ENCODE measurements at places on chromosomes 13 and 19. TPM values are rescaled to one million over a fixed set of nuclear protein-coding genes. Genes with fewer than 3 reads are reported as not detected.

DNA sequence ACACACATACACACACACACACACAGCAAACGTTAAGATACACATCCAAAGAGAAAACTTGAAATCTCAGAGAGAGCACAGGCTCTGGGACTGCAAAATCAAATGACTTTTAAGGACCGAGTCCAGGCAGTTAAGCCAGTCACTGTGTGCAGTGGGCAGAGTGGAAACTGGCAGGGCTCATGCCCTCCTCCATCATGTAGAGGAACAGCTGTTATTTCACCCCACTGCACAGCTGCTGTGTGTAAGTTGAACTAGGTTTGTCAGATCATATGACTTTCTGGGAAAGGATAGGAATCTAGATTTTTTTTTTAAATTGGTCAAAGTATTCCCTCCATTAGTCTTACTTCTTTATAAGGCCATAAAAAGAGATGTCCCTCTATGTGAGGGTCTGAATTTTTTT is 1002.1 kb downstream of the UQCRFS1 start:
- no peaks in the 10 kb centered on the region for H3K27me3 ChIP-seq
- H3K36me3 ChIP-seq = no peaks in the 10 kb centered on the region
- no peaks in the 10 kb centered on the region for H3K4me1 ChIP-seq
- no peak overlapping the region for H3K27ac ChIP-seq
- no peak overlapping the region for H3K4me3 ChIP-seq
- no peak for DNase-seq

PTH2 gene
- total RNA-seq = not detected

ZNF723 gene
- not detected for total RNA-seq

GRCh38 chr19:28435551-28436271 is 777.2 kb downstream of the UQCRFS1 start:
- no peaks in the 10 kb centered on the region for H3K36me3 ChIP-seq
- no peaks in the 10 kb centered on the region for H3K27me3 ChIP-seq
- no peak overlapping the region for H3K27ac ChIP-seq
- no peak overlapping the region for H3K4me3 ChIP-seq
- no peak for DNase-seq

DNA sequence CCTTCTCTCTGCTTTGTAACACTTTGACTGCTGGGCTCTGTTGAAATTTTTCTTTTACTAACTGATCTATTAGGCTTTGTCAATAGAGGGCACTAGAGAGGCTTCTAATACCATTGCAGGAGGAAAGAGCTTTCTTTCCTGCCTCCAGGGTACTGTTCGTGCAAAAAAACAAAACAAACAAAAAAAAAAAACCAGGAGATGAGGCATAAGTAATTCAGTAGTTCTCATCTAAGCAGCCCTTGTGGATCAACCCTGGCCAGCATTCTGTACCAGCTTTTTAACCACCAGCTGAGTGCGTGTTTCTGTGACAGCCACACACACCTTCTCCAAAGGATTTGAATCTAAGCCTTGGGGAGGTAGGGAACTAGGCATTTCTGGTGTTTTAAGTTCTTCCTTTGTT is 1707.6 kb upstream of the SLC10A2 start:
- DNase-seq = no peak
- no peaks in the 10 kb centered on the region for H3K36me3 ChIP-seq
- H3K27me3 ChIP-seq = no peaks in the 10 kb centered on the region
- no peak overlapping the region for H3K4me3 ChIP-seq
- no peak overlapping the region for H3K27ac ChIP-seq
- H3K4me1 ChIP-seq = no peaks in the 10 kb centered on the region

GRCh38 chr13:78594456-78594975 is 8.8 kb downstream of the POU4F1 start:
- no peaks in the 10 kb centered on the region for H3K36me3 ChIP-seq
- H3K27ac ChIP-seq = no peak overlapping the region
- H3K27me3 ChIP-seq = peaks cover 29% of the 10 kb centered on the region
- H3K4me3 ChIP-seq = no peak overlapping the region
- no peak for DNase-seq

GRCh38 chr13:34256236-34256635 is 438.3 kb downstream of the RFC3 start:
- H3K36me3 ChIP-seq = no peaks in the 10 kb centered on the region
- H3K4me3 ChIP-seq = no peak overlapping the region
- no peaks in the 10 kb centered on the region for H3K27me3 ChIP-seq

DNA sequence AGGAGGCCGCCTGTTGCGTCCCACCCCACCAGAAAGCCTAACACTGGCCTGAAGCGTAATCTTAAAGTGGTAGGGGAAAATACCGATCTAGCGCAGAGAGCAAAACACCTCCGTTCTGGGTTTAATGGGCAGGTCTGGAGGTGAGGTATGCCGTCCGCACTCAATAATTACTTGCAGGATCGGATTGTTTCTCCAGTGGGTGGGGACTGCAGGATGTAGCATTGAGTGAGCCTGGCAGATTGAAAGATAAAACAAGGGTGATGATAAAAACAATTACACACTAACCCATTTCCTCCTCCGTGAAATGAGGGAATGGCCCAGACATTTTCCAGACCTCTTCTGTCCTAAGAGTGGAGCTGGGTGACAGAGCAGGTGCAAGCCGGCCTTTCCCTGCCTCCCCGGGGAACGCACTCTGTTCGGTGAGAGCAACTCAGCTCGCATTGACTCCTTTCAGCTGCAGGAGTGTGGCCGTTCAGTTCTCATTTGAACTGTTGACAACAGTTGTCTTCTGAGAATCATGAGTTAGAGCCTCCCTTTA is 110.2 kb upstream of the DOCK9 start:
- H3K4me1 ChIP-seq = no peaks in the 10 kb centered on the region
- H3K4me3 ChIP-seq = peak overlapping the region; percentile 95
- no peaks in the 10 kb centered on the region for H3K27me3 ChIP-seq
- no peak for DNase-seq

DNA sequence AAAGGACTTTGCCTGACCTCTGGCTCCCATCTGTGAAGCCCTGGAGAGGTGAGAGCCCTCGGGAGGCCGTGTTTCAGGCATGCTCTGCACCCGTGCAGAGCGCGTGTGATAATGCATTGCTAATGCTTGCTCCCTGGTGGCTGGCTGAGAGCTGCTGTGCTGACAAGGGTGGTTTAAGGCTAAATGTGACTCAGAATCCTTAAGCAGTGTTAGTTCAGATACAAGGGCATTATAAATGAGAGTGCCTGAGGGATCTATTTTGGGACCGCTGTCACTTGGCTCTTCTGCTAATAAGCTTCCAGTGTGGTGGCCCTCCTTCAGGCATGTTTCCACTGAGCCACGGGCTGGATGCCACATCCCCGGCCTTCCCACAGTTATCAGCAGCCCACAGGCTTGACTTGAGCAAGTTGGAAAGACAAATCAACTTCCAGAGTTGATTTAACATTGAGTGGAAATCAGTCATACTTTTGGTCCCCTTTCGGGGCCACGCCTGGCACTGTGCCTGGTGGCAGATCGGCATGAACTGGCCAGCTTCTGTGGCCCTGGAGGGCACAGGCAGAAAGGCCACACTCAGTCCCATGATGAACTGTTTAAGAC is 17.0 kb downstream of the ALOX5AP start:
- H3K27me3 ChIP-seq = no peaks in the 10 kb centered on the region
- no peak overlapping the region for H3K4me3 ChIP-seq
- H3K36me3 ChIP-seq = no peaks in the 10 kb centered on the region
- no peak overlapping the region for H3K27ac ChIP-seq
- H3K4me1 ChIP-seq = no peaks in the 10 kb centered on the region

DNA sequence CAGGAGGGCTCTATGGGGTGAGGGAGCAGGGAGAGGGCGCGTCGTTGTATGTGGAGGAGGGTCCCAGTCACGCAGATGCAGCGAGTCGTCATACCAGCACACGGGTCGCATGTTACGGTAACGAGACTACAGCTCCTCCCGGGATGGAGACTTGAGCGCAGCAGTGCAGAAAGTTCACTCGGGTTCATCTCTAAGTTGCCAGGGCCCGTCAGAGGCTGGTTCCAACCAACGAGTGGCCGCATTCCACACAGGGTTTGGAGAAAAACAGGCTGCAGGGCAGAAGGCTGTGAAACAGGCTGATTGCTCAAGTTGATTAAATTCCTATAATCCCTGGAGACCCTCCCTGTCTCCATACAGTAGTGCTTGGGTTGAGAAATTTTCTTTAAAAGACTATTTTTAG is 21.9 kb upstream of the TTYH1 start:
- no peaks in the 10 kb centered on the region for H3K36me3 ChIP-seq
- H3K4me1 ChIP-seq = no peaks in the 10 kb centered on the region
- no peak overlapping the region for H3K27ac ChIP-seq
- no peak overlapping the region for H3K4me3 ChIP-seq

GRCh38 chr13:111962431-111962891 is 104.5 kb upstream of the SOX1 start:
- H3K27ac ChIP-seq = no peak overlapping the region
- H3K4me3 ChIP-seq = no peak overlapping the region
- H3K27me3 ChIP-seq = no peaks in the 10 kb centered on the region

GRCh38 chr13:74550039-74550438 is 415.8 kb upstream of the KLF12 start:
- no peaks in the 10 kb centered on the region for H3K27me3 ChIP-seq

DNA sequence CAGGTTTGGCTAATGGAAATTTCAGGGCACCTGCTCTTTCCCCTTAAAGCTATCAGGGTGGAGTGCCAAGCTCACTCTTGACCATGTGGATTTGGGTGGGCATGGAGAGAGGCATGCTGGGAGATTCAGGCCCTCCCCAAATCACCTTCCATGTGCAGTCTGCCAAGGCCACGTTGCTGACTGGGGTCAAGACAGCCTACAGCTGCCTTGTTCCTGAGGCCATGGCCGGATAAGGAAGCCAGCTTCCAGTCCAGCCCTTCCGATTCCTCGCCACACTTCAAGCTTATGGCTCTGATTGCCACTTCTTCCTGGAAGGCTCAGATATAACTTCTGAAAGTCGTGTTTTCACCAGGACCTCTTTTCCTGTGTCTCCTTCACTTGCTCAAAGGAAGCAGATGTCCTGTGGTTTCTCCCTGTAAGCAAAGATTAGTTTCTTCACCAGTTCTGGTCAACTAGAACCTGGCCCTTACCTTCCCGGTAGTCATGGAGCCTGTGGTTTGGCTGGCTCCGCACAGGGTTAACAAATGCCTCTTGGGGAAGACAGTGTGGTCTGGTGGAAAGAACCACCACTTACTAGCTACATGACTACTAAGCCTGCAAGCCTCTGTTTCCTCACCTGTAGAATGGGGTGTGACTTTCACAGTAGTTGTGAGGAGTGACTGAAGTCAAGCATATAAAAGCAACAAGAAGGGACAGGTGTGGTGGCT is 16.1 kb upstream of the TPT1 start:
- H3K36me3 ChIP-seq = no peaks in the 10 kb centered on the region
- no peak overlapping the region for H3K4me3 ChIP-seq
- H3K27me3 ChIP-seq = no peaks in the 10 kb centered on the region
- no peaks in the 10 kb centered on the region for H3K4me1 ChIP-seq
- DNase-seq = no peak
- H3K27ac ChIP-seq = no peak overlapping the region

- no peaks in the 10 kb centered on the region for H3K36me3 ChIP-seq
- H3K4me3 ChIP-seq = no peak overlapping the region
- no peaks in the 10 kb centered on the region for H3K27me3 ChIP-seq
- no peak for DNase-seq
Observed at GRCh38 chr13:27595055-27595811, 25.1 kb downstream of the LNX2 start.

GRCh38 chr19:12295191-12295590 is 508 bp upstream of the ZNF44 start:
- no peak for DNase-seq
- H3K27ac ChIP-seq = peak overlapping the region; percentile 86
- no peaks in the 10 kb centered on the region for H3K36me3 ChIP-seq
- H3K27me3 ChIP-seq = no peaks in the 10 kb centered on the region
- no peaks in the 10 kb centered on the region for H3K4me1 ChIP-seq

SPACA4 gene
- not detected for total RNA-seq

- no peaks in the 10 kb centered on the region for H3K36me3 ChIP-seq
- H3K27me3 ChIP-seq = no peaks in the 10 kb centered on the region
- H3K4me1 ChIP-seq = no peaks in the 10 kb centered on the region
- H3K27ac ChIP-seq = no peak overlapping the region
Observed at GRCh38 chr19:33401683-33402420, 28.3 kb downstream of the CEBPG start.

LIN7B gene
- total RNA-seq = 15.2 TPM

FAM83E gene
- not detected for total RNA-seq

- no peaks in the 10 kb centered on the region for H3K36me3 ChIP-seq
- no peaks in the 10 kb centered on the region for H3K27me3 ChIP-seq
- H3K4me1 ChIP-seq = no peaks in the 10 kb centered on the region
- no peak for DNase-seq
Observed at GRCh38 chr19:4541114-4541805, 1.4 kb upstream of the LRG1 start.

VMAC gene
- 5.9 TPM for total RNA-seq

DNA sequence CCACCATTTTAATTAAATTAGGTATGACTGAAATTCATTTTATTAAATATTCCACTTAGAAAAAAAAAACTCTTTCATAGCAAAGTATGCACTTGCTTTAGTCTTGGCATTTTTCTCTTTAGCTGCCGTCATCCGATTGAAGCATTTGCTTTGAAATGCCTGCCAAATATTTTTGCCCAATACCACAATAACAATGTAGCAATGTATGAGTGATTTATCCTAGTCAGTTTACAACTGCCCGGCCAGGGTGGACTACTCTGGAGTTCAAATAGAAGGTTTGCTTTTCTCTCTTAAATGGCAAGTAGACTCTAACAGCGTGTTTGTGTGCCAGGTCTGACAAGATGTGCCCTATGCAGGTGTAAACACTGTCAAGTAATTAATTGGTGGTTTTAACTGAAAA is 675.3 kb upstream of the SGCG start:
- no peak overlapping the region for H3K27ac ChIP-seq
- no peaks in the 10 kb centered on the region for H3K4me1 ChIP-seq

- H3K27ac ChIP-seq = peak overlapping the region; percentile 98
- H3K27me3 ChIP-seq = no peaks in the 10 kb centered on the region
- no peak for DNase-seq
- no peaks in the 10 kb centered on the region for H3K36me3 ChIP-seq
- H3K4me1 ChIP-seq = peaks cover 9% of the 10 kb centered on the region
Observed at GRCh38 chr19:10655457-10656312, 1.5 kb downstream of the ILF3 start.

- no peak overlapping the region for H3K4me3 ChIP-seq
- H3K27me3 ChIP-seq = no peaks in the 10 kb centered on the region
- no peaks in the 10 kb centered on the region for H3K36me3 ChIP-seq
- H3K4me1 ChIP-seq = no peaks in the 10 kb centered on the region
Observed at GRCh38 chr13:98025480-98026025, 72.1 kb downstream of the IPO5 start.

CGB8 gene
- total RNA-seq = not detected

DNA sequence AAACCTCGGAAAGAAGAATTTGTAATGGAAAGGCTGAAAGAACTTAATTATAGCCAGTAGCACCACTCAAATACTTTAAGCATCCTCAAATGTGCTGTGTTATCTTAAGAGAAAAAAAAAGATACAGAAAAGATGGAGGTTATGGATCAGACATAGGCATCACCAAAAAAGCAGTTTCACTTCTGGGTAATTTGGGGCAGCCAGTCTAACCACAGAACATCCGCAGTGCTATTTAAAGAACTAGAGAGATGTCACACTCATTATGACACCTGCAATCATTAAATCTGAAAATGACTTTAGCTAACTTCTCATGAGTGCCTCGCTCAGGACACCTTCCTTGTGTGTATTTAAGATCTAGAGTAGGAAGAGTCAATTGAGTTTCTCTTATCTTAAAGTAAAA is 211.8 kb downstream of the RBM26 start:
- DNase-seq = no peak
- no peaks in the 10 kb centered on the region for H3K4me1 ChIP-seq
- no peaks in the 10 kb centered on the region for H3K36me3 ChIP-seq
- no peaks in the 10 kb centered on the region for H3K27me3 ChIP-seq
- no peak overlapping the region for H3K27ac ChIP-seq
- no peak overlapping the region for H3K4me3 ChIP-seq

- H3K36me3 ChIP-seq = no peaks in the 10 kb centered on the region
- no peaks in the 10 kb centered on the region for H3K27me3 ChIP-seq
Observed at GRCh38 chr19:48696353-48697010, 711 bp downstream of the FUT2 start.

Data from uterus (tissue), 4 donors.